Activated naive CD4-positive, alpha-beta T cell treated with anti-CD3 and anti-CD28 coated beads for 36 hours (primary cell): ENCODE measurements at places on chromosomes 7 and 10.

DNA sequence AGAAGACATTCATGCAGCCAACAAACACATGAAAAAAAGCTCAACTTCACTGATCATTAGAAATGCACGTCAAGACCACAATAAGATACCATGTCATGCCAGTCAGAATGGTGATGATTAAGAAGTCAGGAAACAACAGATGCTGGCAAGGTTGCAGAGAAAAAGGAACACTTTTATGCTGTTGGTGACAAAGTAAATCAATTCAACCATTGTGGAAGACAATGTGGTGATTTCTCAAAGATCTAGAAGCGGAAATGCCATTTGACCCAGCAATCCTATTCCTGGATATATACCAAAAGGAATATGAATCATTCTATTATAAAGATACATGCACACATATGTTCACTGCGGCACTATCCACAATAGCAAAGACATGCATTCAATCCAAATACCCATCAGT is 77.6 kb downstream of the C10orf90 start:
- DNase-seq, result no peak

DNA sequence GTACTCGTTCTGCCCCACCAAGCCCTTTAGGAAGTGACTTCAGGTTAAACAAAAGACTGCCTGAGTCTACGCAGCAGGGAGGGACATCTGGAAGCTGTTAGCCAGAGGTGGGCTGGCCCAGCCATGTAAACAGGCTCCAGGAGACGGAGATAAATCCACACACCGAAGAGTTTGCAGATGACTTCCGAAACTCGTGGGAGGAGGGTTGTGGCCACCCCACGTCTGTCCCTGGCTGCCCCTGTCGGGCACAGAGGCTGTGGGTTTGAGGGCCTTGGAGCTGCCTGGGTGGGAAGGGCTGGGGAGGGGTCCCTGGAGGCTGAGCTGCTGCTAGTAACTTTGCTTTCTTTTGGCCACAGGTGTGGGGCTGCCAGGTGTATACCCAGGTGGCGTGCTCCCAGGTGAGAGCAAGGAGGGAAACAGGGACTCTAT is 15.6 kb downstream of the ELN start:
- DNase-seq, result no peak

DNA sequence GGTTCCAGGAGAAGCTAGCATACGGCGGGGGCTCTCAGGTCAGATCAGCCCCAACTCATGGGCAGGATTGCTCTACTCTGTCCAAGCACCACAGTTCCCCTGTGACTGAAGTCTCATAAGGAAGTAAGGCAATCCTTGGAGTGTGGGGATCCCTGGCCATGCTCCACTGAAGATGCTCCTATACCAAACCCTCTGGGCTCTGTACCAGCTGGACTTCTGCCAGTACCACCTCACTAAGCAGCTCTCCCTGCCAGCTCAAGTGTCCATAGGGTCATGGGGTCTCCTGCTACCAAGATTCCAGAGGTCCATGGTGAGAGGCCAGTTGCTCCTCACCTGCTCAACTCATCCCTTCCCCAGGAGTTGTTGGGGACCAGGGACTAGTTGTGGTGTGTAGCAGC is 355.7 kb upstream of the STEAP1 start:
- DNase-seq, result no peak

- DNase-seq, result no peak
These were observed 44.1 kb downstream of the MYOF start for GRCh38 chr10:93437946-93438612.

- DNase-seq, result no peak
These were observed 25.3 kb downstream of the WAC start for GRCh38 chr10:28558186-28558585.
